Forelimb muscle (tissue), 1 donor: ENCODE measurements at places on chromosomes 5 and 9. TPM values are rescaled to one million over a fixed set of nuclear protein-coding genes. Genes with fewer than 3 reads are reported as not detected.

DNA sequence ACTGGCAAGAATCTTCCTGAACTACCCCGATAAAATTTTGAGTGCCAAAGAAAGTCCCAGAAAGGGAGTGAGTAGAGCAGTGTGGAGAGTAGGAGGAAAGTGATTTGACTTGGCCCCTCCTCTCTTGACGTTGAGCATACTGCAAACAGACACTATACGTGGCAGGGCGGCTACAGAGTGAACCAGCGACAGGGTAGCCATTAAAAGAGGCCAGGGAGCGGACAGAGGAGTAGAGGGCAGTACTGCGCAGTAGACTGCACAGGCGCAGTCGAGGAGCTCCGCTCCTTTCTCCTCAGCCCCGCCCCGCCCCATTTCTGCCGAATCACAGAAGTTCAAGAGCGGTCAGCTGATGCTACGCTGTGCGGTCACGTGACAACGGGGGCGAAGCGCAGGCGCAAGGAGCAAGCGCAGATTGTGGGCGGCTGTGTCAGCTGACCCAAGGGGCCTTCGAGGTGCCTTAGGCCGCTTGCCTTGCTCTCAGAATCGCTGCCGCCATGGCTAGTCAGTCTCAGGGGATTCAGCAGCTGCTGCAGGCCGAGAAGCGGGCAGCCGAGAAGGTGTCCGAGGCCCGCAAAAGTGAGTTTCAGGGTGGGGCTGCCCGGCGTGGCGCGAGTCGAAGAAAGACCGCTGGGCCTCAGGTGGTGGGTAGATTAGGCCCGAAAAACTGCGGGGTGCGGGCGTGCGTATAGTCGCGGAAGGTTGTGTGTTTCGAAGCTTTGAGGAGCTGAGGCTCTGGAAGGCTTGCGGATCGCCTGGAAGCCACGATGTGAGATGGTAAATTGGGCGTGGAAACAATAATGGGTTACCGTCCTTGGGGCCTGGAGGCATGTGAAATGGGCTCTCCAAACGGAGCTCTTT, at the start of gene ATP6V1G1:
ATP6V1G1 (plus strand) TSS at position 425 of the 858 bp plus-strand sequence; CDS start at position 495, 70 bp downstream.
- DNase-seq = peak; percentile 98

- DNase-seq = no peak
Measured at GRCh38 chr5:96660971-96661854, 963 bp upstream of the CAST start.

- no peak for DNase-seq
Measured at GRCh38 chr5:176355400-176356178, 6.0 kb downstream of the KIAA1191 start.

- no peak for DNase-seq
Measured at GRCh38 chr5:73424556-73424977, 24.0 kb downstream of the FOXD1 start.

CDH9 gene
- polyA plus RNA-seq = not detected
